ENCODE measurements at places on chromosomes 16 and 17.

- DNase-seq: no peak
Observed at GRCh38 chr17:30958187-30958586, 12.7 kb upstream of the RNF135 start.

DNA sequence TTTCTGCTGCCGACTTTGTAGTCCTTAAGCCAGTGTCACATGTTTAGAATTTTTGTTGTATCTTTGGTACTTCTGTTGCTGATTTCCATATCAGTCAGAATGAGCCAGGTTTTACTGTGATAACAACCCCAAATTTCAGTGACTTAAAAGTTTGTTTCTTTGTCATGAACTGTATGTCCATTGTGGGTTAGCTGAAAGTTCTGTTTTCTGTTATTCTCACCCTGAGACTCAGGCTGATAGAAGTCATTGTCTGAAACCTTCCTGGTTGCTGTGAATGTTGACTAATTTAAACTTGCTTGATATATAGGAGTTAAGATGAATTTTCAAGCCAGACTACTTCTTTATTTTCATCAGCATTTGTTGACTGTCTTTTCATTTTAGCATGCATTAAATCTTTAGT, 68.8 kb downstream of the MRTFB start:
- no peak for DNase-seq

DNA sequence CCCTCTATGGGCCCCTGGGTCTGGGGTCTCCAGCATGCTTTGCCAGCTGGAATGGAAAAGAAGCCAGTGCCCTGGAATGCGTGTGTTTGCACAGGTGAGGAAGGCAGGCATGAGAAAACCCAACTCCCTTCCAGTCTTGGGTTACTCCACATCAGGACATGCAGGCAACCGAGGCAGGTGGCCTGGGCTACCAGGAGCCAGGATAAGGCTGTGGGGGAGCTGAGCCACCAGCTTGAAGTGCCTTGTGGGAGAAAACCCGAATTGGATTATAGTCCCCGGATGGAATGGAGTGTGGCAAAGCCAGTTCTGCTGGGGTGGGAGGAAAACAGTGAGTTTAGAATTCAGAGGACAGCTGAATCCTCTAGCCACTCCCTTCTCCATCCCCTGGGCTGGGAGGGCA, 7.2 kb downstream of the SRCIN1 start:
- no peak for DNase-seq

DNA sequence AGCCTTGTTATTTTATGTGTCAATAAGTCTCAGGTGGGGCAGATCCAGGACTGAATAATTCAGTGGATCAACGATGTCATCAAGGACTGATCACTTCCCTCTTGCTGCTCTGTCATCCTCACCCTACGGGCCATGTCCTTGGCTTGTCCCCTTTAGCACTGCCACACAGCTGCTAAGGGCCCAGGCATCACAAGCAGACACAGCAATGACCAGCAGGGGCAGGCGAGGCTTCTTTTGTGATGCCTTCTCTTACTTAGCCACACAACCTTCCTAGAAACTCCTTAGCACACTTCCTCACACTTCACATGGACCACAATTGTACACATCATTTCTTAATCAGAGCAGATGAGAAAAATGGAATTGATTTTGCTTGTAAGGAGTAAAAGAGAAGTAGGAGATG, 356.3 kb upstream of the SOX9 start:
- no peak for DNase-seq
